ENCODE measurements at places on chromosomes 11 and 22.

DNA sequence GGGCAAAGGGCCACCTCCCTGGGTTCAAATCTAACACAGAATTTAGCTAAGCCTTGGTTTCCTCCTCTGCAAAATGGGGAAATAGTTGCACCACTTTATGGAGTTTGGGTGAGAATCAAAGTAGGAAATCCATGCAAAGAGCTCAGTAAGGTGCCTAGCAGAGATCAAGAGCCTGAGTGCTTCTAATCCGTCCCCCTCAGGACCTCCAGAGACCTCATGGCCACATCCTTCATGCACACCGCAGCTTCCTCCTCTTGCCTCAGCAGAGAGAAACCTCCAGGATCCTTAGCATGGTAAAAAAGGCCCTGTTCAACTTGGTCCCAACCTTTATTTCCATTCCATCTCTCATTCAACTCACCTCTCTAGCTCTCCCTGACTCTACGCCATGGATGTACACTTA is 37.8 kb upstream of the NAV2 start:
- DNase-seq, result no peak

DNA sequence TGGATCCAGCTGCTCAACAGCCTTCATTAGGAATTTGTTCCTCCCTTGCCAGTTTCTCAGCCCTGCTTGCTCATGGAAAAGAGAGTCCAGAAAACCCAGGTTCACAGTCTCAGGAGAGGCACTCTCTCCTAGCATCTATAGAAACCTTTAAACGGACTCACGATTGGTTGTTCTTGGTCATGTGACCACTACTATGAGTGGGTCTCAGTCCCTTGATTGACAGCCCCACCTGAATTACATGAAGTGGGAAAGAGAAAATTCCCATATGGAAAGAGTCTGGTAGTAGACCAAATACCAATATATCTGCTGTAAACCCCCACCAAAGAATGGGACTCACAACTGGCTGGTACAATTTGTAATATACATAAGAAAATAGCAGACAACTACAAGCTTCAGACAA is 54.4 kb downstream of the COMMD9 start:
- no peak for DNase-seq

DNA sequence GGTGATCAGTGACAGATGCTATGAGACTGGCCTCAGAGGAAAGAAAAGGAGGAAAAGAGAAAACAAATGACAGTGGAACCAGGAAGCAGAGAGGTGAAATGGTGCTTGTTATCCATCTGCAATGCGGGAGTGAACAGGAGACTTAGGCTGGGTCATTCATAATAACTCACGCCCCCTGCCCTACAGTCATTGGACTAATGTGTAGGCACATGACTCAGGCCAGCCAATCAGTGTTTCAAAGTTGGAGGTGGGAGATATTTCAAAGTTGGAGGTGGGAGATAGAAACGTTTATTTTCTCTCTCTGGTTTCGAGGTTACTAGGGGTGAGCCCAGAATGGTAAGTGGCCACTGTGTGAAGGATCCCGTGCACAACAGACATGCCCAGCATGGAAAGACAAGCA is 30.3 kb downstream of the SLC22A6 start:
- no peak for DNase-seq

DNA sequence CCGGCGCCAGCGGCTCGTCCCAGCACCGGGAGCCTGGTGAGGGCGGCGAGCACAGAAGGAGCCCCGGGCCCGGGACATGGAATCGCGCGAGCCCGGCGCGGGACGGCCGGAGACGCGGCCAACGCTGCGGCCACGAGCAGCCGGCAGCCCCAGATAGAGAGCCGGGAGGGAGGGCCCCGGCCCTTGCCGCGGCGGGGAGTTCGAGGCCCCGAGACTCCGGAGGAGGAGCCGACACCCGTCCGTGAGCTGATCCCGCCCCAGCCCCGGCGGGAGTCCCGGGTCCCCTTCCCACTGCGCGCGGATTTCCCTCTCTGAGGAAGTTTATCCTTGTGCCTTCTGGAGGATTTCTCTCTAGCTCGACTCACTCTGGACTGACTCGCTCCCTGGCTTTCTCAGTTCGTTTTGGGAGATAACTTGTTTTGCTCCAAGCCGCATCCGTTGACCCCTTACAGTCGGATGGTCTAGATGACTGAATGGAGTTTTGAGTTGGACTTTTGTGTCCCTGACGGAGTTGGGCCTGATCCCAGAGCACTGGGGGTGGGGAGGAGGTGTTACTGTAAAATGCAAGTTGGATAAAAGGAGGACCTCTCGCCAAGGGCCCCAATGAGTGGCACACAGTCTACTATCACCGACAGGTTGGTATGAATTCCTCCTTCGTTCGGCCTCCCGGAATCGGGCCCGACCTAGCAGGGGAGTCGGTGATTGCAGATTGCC is 585 bp downstream of the ARHGEF12 start:
- peak; percentile 56 for DNase-seq

- DNase-seq, result no peak
These were observed 19.6 kb upstream of the LIMK2 start for GRCh38 chr22:31192513-31192912.

DNA sequence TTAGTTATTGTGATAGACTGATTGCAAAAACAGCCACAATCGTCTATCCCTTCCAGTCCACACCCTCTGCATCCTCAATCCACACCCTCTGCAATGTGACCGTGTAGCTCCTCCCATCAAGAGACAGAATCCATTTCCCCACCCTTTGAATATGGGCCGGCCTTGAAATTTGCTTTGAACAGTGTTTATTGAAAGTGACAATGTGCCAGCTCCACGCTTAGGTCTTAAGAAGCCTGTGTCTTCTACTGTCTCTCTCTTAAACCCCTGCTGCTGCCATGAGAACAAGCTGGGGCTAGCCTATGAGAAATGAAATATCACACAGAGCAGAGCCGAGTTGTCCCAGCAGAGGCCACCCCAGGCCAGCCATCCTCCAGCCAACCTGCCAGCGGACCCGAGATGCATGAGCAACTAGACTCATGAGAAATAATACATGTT is 22.3 kb upstream of the MICAL2 start:
- DNase-seq, result no peak

GRCh38 chr11:32316858-32317642 is 118.3 kb downstream of the WT1 start:
- no peak for DNase-seq

DNA sequence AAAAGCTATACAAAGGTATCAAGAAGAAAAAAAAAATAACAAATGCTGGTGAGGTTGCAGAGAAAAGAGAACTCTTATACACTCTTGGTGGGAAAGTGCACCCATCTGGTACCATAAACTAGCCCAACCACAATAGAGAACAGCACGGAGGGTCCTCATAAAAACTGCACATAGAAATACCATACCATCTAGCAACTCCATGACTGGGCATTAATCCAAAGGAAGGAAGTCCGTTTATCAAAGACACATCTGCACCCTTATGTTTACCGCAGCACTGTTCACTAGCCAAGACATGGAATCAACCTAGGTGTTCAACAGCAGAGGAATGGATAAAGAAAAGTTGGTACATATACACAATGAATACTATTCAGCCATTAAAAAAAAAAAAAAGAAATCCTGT is 10.8 kb upstream of the CLDN5 start:
- DNase-seq, result no peak

GRCh38 chr11:74460481-74461154 is 6.7 kb downstream of the KCNE3 start:
- no peak for DNase-seq

GRCh38 chr22:46240506-46240905 is 9.6 kb downstream of the CDPF1 start:
- no peak for DNase-seq

DNA sequence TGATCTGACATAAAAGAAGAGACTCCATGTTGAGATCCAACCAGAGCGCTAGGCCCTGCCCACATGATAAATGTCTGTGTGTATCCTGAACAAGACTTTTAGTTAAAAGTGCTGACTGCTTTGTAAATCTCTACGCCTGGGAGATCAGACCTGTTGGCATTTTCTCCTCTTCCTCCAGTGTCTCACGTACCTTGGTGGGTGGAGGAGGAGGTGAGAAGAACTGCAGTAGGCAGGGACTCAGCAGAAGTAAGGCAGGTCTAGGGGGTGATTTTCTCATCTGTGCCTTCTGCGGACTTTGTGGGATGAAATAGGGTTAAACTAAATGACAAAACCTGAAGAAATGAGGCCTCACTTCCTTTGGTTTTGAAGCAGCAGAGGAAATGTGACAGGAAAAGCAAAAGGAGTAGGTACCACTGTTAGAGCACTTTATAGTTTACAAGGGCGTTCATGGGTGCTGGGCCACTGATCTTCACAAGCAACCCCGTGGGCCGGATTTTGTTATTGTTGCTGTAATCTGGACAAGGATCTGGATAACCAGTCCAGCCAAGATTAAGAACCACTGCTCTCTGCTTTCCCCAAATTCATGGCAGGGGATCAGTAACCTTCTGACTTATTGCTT is 36.7 kb upstream of the PLET1 start:
- no peak for DNase-seq

GRCh38 chr11:7115780-7116179 is 27.0 kb downstream of the RBMXL2 start:
- DNase-seq, result no peak

GRCh38 chr11:44446996-44447771 is 118.3 kb upstream of the CD82 start:
- no peak for DNase-seq

GRCh38 chr11:30406978-30407762 is 84.3 kb downstream of the ARL14EP start:
- DNase-seq, result no peak

GRCh38 chr11:14422814-14423182 is 63.8 kb upstream of the RRAS2 start:
- no peak for DNase-seq

DNA sequence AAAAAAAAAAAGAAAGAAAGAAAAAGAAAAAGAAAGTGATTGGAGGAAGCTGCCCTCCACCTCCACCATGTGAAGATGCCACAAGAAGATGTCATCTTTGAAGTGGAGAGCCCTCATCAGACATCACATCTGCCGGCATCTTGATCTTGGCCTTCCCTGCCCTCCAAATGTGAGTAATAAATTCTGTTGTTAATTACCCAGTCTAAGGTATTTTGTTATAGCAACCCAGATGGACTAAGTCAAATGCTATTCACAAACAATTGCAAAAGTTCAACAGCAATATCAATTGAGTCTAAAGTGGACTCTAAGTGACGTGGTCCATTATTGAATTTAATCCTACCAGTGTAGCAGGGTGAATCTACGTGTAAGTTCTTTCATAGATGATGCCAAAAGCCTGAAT is 55.9 kb upstream of the NUP160 start:
- DNase-seq, result no peak

GRCh38 chr22:22721681-22722354 is 77.4 kb downstream of the GGTLC2 start:
- no peak for DNase-seq

DNA sequence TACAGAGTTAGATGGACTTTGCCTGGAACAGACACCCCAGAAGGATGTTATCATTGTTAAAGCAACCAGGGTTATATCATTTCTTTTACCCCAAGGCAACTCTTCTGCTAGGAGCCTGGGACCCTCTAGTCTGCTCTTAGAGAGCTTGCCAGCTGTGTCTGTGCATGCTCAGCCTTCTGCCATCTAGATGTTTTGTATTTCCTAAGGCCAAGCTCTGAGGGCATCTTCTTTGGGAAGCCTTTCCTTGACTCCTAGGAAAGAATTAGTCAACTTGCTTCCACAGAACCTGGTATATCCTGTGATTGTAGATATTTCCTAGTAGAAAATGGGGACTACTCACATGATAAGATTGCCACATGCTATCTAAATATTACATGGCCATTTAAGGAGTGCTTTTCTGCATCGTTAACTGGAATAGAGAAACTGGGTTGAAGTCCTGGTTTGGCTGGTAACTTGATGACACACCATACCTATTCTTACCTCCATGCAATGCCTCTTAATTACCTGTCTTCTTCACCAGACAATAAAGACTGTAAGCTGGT is 87.6 kb downstream of the STIM1 start:
- no peak for DNase-seq

GRCh38 chr11:116563028-116563711 is 209.6 kb downstream of the BUD13 start:
- DNase-seq, result no peak

GRCh38 chr22:19568337-19569275 is 44.4 kb upstream of the CLDN5 start:
- no peak for DNase-seq

DNA sequence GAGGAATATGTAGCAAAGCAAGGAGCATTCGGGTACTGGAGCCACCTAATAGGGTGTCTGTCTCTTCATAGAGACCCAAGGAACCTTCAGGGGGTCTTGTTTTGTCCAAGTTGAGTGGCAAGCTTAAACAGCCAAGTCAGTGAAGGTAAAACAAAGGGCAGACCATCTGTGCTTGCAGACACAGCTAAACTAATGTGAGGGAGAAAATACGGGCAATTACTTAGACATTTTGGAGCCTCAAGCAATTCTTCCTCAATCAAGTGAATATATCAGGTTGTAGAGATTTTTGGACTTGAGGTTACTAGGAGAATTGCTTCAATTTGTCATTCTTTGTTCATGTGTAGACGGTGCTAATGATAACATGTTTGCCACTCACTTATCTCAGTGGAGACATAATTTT is 148.2 kb upstream of the ARHGAP20 start:
- DNase-seq, result no peak

- peak; percentile 20 for DNase-seq
These were observed 408 bp downstream of the PPP2R5B start for GRCh38 chr11:64924910-64925284.

DNA sequence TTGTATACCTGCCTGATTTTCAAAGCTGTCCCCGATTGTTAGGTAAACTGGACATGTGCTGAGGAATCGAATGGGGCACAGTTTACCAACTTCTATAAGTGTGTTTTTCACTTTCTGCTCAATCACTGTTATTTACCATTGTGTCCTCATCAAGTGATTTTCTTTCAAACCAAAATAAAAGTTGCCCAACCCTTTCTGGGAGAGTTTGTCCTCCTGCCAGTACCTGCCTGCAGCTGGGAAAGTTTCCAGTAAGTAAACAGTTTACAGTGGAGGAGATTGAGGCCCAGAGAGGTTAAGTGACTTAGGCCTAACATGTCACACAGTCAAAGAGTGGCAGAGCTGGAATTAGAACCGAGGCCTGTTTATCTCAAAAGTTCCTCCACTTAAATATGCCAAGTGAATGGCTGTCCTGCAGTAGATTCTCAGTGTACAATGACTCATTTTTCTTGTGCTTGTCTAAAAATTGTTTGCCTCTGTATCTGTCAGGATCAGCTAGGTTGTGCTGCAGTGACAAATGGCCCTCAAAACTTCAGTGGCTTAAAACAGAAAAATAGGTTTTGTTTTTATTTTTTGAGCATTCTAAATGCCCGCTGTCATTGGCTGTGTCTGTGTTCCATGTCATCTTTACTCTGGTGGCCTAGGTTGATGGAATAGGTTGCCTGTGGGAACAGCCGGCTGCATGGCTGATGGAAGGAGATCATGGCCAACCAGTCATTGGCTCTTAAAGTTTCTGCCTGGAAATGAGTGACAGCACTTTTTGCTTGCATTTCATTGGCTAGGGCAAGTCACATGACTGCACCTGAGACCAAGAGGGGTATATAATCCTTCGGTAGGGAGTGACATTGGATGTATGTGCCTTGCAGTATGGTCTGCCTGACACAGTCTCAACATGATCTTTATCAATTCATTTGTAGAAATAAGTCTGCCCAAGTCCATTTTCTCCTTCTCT is 61.8 kb upstream of the CRYBB3 start:
- no peak for DNase-seq
